Islet precursor cell (in vitro differentiated cells): ENCODE measurements at places on chromosomes 13 and 19.

DNA sequence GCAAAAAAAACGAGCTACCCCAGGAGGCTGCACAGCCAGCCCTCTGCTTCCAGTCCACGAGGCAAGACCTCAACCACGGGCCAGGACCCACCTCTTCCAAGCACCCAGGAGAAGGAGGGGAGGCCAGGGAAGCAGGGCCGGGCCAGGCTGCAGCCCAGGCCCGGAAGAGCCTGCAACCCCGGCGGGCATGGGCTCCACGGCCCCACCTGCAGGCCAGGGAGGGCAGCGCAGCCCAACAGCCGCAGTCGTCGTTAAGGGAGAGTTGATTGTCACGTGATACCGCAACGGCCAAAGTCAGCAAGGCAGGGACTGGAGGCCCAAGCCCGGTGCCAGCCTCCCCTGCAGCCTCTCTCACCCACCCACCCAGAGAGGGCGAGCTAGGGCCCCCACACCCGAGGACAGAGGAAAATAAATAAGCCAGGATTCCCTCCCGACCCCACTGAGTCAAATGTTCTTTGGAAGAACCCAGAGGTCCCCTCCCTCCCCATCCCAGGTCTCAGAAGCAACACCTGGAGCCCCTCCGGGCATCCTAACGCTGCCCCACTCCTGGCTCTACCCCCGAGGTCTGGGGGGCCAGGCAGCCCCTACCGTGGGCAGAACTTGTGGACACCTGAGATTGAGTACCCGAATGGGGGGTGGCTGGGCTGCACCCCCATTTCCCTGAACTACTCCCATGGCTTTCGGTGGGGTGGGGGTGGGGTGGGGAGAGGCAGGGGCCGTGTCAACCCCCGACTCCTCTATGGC is 5.2 kb upstream of the REXO1 start:
- peak; percentile 94 for DNase-seq

GRCh38 chr13:74860789-74861188 is 621.2 kb downstream of the TBC1D4 start:
- no peak for DNase-seq

DNA sequence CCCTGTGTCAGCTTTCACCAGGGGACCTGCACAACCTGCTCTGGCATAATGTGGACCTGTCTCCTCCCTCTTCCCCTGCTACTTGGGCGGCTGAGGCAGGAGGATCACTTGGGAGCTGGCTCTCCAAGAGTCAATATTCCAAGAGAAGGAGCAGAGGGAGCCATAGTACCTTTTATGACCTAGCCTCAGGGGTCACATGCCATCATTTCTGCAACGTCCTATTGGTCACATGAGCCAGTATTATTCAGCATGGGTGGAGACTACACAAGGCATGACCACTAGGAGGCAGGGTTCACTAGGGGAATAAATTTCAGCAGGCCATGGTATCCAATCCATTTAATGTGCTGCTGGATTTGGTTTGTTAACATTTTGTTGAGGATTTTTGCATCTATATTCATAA is 12.0 kb upstream of the SHFL start:
- DNase-seq, result no peak

GRCh38 chr19:47296036-47296435 is 13.6 kb upstream of the C5AR1 start:
- peak; percentile 90 for DNase-seq

GRCh38 chr19:11611730-11612129 is 14.4 kb downstream of the ZNF627 start:
- DNase-seq, result no peak
